ENCODE measurements at places on chromosomes 1 and 21.

GRCh38 chr21:20570824-20571232, 427.4 kb upstream of the NCAM2 start:
- no peaks in the 10 kb centered on the region for H3K27me3 ChIP-seq
- H3K4me3 ChIP-seq: no peak overlapping the region
- no peak overlapping the region for H3K27ac ChIP-seq
- DNase-seq: no peak

GRCh38 chr1:114758256-114758832, 560 bp upstream of the CSDE1 start:
- H3K27ac ChIP-seq: peak overlapping the region; percentile 99
- peak overlapping the region; percentile 97 for H3K4me3 ChIP-seq
- no peaks in the 10 kb centered on the region for H3K27me3 ChIP-seq
- H3K36me3 ChIP-seq: no peaks in the 10 kb centered on the region
- no peak for DNase-seq

GRCh38 chr1:51168936-51169335, 66.9 kb downstream of the C1orf185 start:
- H3K4me1 ChIP-seq: no peaks in the 10 kb centered on the region
- no peak for DNase-seq
- H3K27me3 ChIP-seq: peaks cover 14% of the 10 kb centered on the region
- H3K4me3 ChIP-seq: no peak overlapping the region
- H3K36me3 ChIP-seq: no peaks in the 10 kb centered on the region

- no peaks in the 10 kb centered on the region for H3K27me3 ChIP-seq
- H3K4me3 ChIP-seq: peak within 1 kb of the TSS; percentile 86
- H3K27ac ChIP-seq: peak within 1 kb of the TSS; percentile 97
- H3K4me1 ChIP-seq: peaks cover 51% of the 10 kb centered on the region
- no peaks in the 10 kb centered on the region for H3K36me3 ChIP-seq
These were observed at the start of gene USP25 for GRCh38 chr21:15729674-15730483. Gene USP25, plus strand, starts transcription at chr21:15729982. Its CDS starts 412 bp downstream, at chr21:15730394.

GRCh38 chr1:173862769-173863223, 5.0 kb downstream of the GAS5 start:
- H3K27ac ChIP-seq: no peak overlapping the region
- no peaks in the 10 kb centered on the region for H3K27me3 ChIP-seq
- no peak overlapping the region for H3K4me3 ChIP-seq
- H3K4me1 ChIP-seq: peaks cover 36% of the 10 kb centered on the region

GRCh38 chr1:18062185-18062584, 45.4 kb upstream of the IGSF21 start:
- peaks cover 96% of the 10 kb centered on the region for H3K27me3 ChIP-seq
- no peak overlapping the region for H3K27ac ChIP-seq
- H3K4me3 ChIP-seq: no peak overlapping the region
- H3K4me1 ChIP-seq: no peaks in the 10 kb centered on the region
- no peaks in the 10 kb centered on the region for H3K36me3 ChIP-seq

DNA sequence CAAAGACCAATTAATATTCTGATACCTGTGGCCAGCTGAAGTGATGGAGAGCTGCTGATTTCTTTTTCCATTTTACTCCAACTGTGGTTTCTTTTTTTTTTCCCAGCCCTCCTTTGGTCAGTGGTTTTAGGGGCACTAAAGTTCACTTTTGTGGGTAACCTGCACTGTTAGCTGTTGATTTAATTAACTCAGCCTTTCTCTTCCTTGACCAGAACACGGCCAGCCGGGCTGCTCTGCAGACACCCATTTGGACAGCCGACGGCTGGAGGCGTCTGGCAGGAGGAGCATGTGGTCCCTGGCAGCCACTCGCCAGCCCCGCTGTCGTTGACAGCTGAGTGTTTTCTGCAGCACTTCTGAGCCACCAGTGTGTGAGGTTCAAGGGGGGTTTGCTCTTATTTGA, 136.2 kb upstream of the RUNX3 start:
- peaks cover 6% of the 10 kb centered on the region for H3K4me1 ChIP-seq
- DNase-seq: no peak
- H3K27ac ChIP-seq: no peak overlapping the region
- no peaks in the 10 kb centered on the region for H3K36me3 ChIP-seq
- H3K4me3 ChIP-seq: no peak overlapping the region

DNA sequence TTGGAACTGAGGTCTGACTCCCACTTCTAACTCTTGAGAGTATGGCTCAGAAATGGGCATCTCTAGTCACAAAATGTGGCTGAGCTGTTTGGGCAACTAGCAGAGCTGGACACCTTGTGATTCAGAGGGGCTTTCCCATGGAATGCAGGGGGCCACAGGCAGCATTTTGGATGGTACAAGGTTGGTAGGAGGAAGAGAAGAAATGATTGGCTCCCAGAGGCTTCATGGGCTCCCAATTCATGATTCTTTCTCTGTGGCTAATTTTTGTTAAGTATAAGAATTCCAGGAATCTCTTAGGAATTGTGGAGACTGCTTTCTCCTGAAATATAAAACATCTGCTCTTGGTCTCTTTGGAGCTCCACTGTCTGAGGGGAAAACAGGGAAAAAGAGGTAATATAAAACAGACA, 49.7 kb downstream of the PBX1 start:
- H3K36me3 ChIP-seq: no peaks in the 10 kb centered on the region
- DNase-seq: no peak
- H3K4me3 ChIP-seq: no peak overlapping the region
- peaks cover 93% of the 10 kb centered on the region for H3K4me1 ChIP-seq

DNA sequence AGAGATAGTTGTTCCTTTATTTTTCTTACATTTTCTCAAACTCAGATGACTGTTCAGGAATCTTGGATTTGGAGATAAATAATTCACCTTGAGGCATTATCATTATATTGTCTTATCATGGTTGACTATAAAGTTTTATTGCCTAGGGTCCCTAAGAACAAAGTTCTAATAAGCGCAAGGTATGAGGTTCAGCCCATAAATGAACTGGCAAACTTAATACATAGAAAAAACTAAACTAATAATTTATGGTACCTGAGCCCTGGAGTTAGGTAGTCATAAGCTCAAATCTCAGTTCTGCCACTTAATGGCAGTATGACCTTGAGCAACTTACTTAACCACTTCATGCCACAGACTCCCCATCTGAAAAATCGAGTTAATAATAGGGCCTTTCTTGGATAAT, 334.0 kb upstream of the PBX1 start:
- H3K4me3 ChIP-seq: no peak overlapping the region
- H3K27ac ChIP-seq: no peak overlapping the region
- no peaks in the 10 kb centered on the region for H3K36me3 ChIP-seq
- H3K4me1 ChIP-seq: no peaks in the 10 kb centered on the region
- H3K27me3 ChIP-seq: no peaks in the 10 kb centered on the region
- DNase-seq: no peak

GRCh38 chr1:86788300-86789206, 84.2 kb downstream of the SH3GLB1 start:
- H3K36me3 ChIP-seq: no peaks in the 10 kb centered on the region
- peak; percentile 19 for DNase-seq
- H3K4me1 ChIP-seq: peaks cover 38% of the 10 kb centered on the region

DNA sequence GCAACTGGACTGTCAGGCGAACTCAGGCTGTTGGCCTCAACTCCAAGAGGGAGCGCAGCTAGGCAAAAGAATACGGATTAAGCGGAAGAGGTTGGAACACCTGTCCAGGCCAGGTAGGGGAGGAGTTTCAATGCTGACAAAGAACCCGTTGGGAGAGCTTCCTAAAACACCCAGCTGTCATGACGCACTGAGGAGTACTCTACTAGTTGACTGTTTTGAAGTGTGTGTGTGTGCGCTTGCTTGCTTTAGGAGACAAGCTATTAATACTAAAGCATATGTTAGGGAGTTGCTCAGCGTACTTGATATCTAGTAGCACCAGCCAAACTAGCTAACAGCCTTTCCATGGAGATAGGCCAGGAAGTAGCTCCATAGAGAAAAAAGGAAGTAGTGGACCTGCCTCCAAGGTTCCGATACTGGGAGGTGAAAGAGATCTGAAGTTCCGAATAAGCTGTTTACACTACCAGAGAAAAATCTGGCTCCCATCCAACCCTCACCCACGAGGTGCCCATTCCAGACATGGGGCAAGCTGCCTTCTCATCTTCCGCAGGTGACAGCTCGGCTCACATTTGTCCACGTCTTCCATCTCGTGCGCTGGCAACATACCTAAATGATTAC, 974 bp upstream of the FNBP1L start:
- DNase-seq: no peak
- peak overlapping the region; percentile 89 for H3K27ac ChIP-seq
- peak overlapping the region; percentile 88 for H3K4me3 ChIP-seq
- no peaks in the 10 kb centered on the region for H3K36me3 ChIP-seq
- H3K27me3 ChIP-seq: no peaks in the 10 kb centered on the region
- H3K4me1 ChIP-seq: peaks cover 40% of the 10 kb centered on the region

DNA sequence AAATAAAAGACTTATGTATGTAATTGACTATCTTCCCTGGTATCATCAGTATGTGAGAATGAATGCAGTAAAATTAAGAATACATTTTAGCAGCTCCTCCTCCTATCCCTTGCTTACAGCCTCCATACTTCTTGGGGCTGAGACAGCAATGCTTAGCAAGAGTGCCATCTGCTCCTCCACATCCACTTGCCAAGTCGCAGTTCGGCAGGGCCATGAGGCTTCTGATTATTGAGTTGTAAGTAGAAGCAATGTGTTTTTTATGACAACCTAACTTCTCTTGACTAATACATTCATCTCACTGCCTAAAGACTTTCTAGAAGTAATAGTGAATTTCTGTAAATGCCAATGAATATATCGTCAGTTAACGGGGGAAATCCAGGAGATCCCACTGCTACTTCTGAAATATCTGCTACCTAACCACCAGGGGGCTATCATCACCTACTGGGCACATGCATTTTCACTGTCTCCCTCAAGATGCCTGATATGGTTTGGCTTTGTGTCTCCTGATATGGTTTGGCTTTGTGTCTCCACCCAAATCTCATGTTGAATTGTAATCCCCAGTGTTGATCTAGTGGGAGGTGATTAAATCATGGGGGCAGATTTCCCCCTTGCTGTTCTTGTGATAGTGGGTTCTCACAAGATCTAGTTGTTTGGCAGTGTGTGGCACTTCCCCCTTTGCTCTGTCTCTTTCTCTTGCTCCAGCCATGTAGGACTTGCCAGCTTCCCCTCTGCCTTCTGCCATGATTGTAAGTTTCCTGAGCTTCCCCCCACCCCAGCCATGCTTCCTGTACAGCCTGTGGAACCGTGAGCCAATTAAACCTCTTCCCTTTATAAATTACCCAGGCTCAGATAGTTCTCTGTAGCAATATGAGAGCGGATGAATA, 59.6 kb downstream of the EXTL2 start:
- DNase-seq: no peak
- H3K4me1 ChIP-seq: peaks cover 7% of the 10 kb centered on the region
- no peak overlapping the region for H3K4me3 ChIP-seq
- no peaks in the 10 kb centered on the region for H3K27me3 ChIP-seq

GRCh38 chr1:158286487-158286886, 3.2 kb upstream of the CD1C start:
- H3K4me1 ChIP-seq: no peaks in the 10 kb centered on the region
- H3K27me3 ChIP-seq: peaks cover 14% of the 10 kb centered on the region
- no peak overlapping the region for H3K4me3 ChIP-seq
- no peak overlapping the region for H3K27ac ChIP-seq

DNA sequence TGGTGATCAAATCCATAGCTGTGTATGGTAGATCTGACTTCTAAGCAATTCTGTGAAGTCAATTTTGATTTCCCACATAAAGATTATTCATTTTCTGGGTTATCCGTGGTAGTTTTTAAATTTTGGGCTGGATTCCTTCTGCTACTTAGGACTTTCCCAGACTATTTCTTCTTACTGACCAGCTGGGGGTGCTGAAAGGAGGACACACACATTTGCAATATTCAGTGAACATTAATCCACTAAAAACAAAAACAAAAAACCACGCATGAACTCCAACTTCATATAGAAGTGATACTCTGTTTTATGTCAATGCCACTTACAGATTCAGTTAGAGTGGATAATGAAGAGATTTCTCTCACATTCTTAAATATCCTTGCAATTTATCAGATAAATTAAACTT, 105.4 kb downstream of the KCTD3 start:
- no peak for DNase-seq
- H3K36me3 ChIP-seq: no peaks in the 10 kb centered on the region
- H3K27ac ChIP-seq: no peak overlapping the region
- H3K4me3 ChIP-seq: no peak overlapping the region
- H3K27me3 ChIP-seq: no peaks in the 10 kb centered on the region
- no peaks in the 10 kb centered on the region for H3K4me1 ChIP-seq

DNA sequence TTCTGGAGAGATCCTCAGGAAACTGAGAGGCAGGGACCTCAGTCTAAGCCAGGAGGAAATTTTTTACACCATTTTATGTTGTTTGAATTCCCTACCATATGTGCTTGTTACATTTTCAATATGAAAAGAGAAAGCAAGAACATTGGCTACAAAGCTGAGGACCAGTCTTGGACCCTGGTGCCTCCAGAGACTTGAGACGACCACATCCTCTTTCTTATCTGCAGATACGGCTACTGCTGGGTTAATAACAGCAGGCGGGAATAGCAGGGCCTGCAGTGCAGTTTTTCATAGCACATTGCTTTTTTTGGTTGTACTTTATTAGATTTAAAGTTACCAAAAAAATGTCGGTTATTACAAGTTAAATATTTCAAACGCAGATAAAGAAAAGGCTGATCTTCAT, 3.9 kb downstream of the KDM4A start:
- no peak for DNase-seq
- H3K27ac ChIP-seq: no peak overlapping the region

- H3K4me1 ChIP-seq: peaks cover 53% of the 10 kb centered on the region
- peaks cover 15% of the 10 kb centered on the region for H3K36me3 ChIP-seq
- no peaks in the 10 kb centered on the region for H3K27me3 ChIP-seq
These were observed 328.4 kb downstream of the ZP4 start for GRCh38 chr1:237562242-237562823.

DNA sequence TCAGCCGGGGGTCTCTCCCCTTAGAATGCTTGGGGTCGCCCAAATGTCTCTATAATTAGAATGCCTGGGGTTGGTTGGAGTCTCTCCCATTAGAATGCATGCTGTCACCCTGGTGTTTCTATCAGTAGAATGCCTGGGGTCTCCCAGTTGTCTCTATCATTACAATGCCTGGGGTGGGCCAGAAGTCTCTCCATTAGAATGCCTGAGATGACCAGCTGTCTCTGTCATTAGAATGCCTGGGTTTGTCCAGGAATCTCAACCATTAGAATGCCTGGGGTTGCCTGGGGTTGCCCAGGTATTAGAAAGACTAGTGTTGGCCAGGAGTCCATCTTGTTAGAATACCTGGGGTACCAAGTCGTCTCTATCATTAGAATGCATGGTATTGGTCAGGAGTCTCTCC, 51.6 kb downstream of the RNF187 start:
- DNase-seq: no peak

Data from left ventricle myocardium inferior (tissue), 1 donor.